Muscle of back (tissue), 13 donors: ENCODE measurements at places on chromosomes 6 and 20. TPM values are rescaled to one million over a fixed set of nuclear protein-coding genes. Genes with fewer than 3 reads are reported as not detected.

- DNase-seq: no peak
Measured at GRCh38 chr6:137489046-137490005, 4.9 kb downstream of the OLIG3 start.

DNA sequence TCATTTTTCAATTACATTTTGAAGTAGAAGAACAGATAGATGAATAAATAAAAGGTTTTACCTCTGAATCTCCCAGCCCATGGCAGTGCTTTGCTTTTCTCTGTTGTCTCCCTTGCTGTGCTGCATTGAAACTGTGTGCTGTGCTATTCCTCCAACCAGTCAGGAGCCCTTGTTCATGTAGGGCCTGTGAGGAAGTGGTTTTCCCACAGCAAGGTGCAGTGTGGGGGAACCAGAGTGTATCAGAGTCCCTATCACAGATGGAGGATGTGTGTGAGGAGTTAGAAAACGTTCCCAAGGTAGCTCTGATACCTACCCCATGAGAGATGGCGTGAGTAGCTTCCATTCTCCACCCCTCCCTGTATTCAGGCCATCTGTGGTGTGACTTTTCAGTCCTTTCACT lies 72.8 kb upstream of the RALGAPA2 start:
- DNase-seq: no peak

GRCh38 chr20:36336954-36337704 lies 31.0 kb downstream of the DLGAP4 start:
- DNase-seq: no peak

DNA sequence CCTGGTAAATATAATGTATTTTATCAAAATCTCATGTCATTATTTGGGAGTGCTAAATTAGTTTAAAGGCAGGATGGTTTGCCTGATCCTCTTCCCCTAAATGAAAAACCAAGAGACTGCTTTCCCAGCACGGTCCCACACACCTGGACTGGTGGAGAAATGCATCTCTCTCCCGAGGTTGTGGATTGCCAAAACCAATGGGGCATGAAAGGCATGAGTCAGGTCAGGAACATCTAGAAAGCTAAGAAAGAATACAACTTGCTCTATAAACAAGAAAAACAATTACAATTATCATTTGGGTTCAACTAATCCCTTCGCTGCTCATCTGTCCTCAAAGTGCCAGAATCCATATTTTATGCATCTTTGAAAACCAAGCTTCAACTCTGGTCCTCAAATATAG lies 308.3 kb upstream of the IRAK1BP1 start:
- no peak for DNase-seq

- peak; percentile 33 for DNase-seq
Measured at GRCh38 chr6:7671076-7671475, 54.8 kb upstream of the BMP6 start.

DNA sequence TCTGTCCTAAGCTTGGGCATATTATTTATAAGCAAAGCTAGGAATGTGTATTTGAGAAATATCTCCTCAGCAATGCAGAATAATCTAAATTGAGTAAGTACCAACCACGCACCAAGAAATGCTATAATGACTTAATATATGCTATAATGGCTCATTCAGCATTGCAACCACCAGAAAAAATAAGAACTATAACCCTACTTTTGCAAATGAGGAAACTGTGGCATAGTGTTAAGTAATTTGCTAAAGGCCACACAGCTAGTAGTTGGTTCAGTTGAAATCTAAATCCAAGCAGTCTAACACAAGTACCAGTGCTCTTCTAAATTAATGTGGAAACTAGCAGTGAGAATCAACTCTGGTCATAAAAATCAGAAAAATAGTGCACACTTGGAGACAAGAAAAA lies 35.7 kb downstream of the HBS1L start:
- DNase-seq: no peak

DNA sequence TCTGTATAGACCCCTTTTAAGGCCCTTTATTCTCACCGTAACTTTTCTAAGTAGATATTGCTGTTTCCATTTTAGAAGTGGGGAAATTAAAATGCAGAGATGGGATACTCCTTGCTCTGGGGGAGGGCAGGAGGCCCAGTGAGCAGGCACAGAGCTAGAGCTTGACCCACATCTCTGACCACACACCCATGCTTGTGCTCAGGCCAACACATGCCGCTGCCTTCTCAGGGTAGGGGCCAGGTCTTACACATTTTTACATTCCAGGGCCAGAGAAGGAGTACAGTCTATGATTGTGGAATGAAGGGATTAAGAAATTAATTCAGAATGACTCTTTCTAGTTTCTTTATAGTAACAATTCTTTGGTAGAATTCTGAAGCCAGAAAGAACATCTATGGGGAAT lies 104.8 kb downstream of the SOBP start:
- no peak for DNase-seq

- DNase-seq: no peak
Measured at GRCh38 chr6:53854843-53855567, 60.2 kb downstream of the LRRC1 start.

- DNase-seq: no peak
Measured at GRCh38 chr6:53803081-53803860, 8.5 kb downstream of the LRRC1 start.

GRCh38 chr20:48604936-48605335 lies 222.9 kb downstream of the PREX1 start:
- no peak for DNase-seq

- no peak for DNase-seq
Measured at GRCh38 chr6:20328266-20328923, 73.3 kb upstream of the E2F3 start.

DNA sequence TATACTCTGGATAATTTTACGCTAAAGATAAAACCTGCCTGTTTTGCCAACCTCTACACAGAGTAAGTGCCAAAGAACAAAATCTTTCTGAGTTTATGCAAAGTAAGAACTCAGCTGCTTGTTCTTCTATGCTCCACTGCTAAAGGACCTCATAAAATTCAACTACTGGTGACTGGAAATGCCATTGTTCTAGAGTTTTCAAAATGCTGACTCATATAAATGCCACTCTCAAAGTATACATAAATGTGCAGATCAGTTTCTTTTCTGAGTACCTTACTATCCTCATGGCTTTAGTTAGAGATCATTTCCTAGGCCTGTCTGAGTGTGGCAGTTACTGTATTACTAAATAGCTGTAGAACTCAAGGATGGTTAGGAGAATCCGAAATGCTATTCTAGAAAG lies 45.6 kb downstream of the LYRM4 start:
- no peak for DNase-seq

DNA sequence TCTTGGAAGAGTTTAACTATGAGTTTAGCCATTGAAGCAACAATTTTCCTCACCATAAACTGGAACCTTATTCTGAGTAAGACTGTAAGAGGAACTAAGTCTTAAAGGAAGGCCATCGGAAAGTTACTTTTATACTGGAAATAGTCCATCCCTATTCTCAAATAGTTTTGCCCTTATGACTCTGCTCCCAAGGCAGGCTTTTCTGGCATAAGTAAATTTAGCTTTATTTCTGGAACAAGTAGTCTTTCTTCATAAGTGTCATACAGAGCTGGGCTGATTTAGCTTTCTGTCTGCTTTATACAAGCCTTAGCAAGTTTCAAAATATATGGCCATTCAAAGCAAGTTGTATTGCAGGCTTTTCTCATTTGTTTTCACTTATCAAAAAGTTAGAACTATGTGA lies 328.1 kb downstream of the HACE1 start:
- DNase-seq: peak; percentile 50

DNA sequence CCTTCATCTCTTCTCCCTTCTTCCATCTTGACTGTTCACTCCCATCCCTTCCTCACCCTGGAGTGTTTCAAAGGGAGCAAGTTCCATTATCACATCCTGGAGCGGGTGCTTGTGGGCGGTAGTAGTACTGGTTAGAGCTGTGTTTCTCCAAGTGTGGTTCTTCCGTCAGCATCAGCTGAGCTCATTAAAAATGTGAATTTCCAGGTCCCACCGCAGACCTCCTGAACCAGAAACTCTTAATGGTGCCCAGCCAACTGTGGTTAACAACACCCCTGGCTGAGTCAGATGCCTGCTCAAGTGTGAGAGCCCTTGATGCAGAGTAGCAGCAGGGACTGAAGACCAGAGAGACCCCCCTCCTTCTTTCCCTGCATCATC lies 24.4 kb downstream of the ANGPT4 start:
- DNase-seq: no peak

DNA sequence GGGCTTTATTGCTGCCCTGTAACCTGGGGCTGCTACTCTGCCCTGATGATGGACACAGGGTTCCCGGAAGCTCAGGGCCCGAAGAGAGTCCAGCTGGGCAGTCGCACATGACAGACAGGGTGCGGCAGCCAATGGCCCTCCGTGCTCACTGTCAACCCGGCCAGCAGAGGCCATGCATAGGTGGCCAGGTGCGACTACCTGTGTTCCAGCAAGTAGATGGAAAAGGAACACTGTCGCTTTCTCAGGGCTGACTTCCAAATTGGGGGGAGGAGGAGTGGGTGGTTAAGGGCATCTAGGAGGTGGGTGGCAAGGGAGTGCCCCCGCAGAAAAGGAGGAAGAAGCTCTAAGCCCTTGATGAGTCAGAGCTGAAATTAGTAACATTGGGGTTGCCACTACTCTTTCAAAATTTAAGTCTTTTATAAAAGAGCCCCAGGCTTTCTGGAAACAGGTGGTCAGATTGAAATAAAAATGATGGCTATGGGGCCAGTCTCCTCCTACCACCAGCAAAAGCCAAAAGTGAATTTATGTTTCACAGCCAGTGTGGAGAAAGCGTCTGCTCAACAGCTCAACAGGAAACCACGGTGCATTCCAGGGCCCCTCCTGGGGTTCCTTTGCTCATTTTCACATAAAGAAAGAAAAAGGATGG lies 2.3 kb upstream of the RAMACL start:
- peak; percentile 62 for DNase-seq

DNA sequence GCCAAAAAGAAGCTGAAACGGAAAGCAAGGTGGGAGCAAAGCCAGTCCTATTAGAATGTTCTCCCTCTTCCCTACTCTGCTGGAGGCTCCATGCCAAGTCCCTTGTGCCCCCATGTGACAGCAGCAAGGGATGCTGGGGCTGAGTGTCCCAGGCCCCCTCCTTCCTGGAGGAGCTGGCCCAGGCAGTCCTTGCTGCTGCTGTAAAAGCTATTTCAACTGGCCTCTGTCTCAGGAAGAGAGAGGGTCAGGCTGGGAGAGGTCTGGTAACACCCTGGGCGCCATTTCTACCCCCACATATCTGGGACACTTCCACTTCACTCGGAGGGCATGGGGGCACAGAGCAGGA lies 25.0 kb downstream of the TTBK1 start:
- peak; percentile 64 for DNase-seq

DNA sequence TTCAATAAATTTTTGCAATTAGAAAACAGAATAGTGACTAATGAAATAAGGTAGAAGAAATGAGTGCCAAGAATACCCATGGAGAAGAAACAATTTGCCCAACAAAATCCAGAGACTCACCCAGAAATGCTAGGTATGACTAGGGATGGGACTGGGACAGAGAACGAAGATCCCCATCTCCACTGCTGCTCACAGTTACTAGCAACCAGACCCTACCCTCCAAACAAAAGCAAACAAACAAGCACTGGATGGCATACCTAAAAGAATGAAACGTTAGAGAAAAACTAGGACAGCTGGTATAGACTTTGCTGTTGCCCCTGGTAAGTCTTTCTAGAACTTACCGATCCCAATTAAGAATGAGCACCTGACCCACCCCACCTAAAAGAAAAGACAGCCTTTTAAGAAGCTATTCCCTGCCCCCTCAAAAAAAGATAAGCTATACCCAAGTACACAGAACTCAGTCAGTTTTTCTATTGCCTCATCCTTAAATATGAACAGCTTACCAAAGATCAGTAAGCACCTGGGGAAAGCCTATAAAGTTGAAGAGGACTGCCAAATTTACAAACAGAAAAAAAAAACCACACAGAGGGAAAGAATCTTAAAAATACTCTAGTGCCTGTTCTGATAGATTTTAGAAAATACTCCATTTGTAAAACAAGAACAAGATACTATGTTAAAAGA lies 31.7 kb downstream of the REPS1 start:
- DNase-seq: no peak

- peak; percentile 54 for DNase-seq
Measured at GRCh38 chr20:51043811-51044210, 20.9 kb upstream of the KCNG1 start.

GRCh38 chr6:116139917-116140316 lies 14.0 kb upstream of the COL10A1 start:
- DNase-seq: no peak

DNA sequence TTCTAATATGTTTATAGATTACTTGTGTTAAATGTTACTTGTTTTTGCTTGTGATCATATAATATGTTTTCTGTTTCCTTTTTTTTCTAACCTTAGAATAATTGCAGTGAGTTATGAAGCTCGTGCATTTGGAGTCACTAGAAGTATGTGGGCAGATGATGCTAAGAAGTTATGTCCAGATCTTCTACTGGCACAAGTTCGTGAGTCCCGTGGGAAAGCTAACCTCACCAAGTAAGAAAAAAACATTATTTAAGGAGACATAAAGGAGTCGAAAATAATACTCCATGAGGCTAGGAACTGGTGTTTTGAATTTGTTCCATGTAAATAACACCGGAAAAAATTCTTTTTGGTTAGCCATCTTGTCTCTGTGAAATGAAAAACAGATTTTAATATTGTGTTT lies 6.9 kb downstream of the POLH start:
- DNase-seq: no peak

GRCh38 chr6:13511913-13512717 lies 24.7 kb upstream of the GFOD1 start:
- DNase-seq: no peak

- no peak for DNase-seq
Measured at GRCh38 chr6:27138406-27138805, 109.1 kb upstream of the PRSS16 start.

GRCh38 chr6:166476061-166476591 lies 93.4 kb upstream of the MPC1 start:
- DNase-seq: no peak

- DNase-seq: no peak
Measured at GRCh38 chr6:9875605-9876353, 539.1 kb downstream of the TFAP2A start.

GRCh38 chr6:15945593-15946159 lies 183.2 kb upstream of the MYLIP start:
- DNase-seq: peak; percentile 34

COL12A1 gene
- 879 TPM for polyA plus RNA-seq

TRIM40 gene
- polyA plus RNA-seq: not detected

LAMA2 gene
- polyA plus RNA-seq: 124 TPM

RBM24 gene
- 257 TPM for polyA plus RNA-seq

CCM2L gene
- polyA plus RNA-seq: 6.3 TPM

MOXD1 gene
- polyA plus RNA-seq: 5.6 TPM

PTPRA gene
- 57.9 TPM for polyA plus RNA-seq

CST5 gene
- polyA plus RNA-seq: not detected

BMP6 gene
- polyA plus RNA-seq: 1.0 TPM

ZHX3 gene
- 13.6 TPM for polyA plus RNA-seq

CCN6 gene
- polyA plus RNA-seq: 0.33 TPM
